RPMI7951 (cell line): ENCODE measurements at places on chromosomes 3 and 15. TPM values are rescaled to one million over a fixed set of nuclear protein-coding genes. Genes with fewer than 3 reads are reported as not detected.

GRCh38 chr3:60456180-60456579 lies 795.1 kb downstream of the FHIT start:
- no peak for DNase-seq

ALDH1L1 gene
- not detected in 2 replicates for total RNA-seq

TMEM108 gene
- total RNA-seq, result 0.12 and 0.39 TPM in 2 replicates

DNA sequence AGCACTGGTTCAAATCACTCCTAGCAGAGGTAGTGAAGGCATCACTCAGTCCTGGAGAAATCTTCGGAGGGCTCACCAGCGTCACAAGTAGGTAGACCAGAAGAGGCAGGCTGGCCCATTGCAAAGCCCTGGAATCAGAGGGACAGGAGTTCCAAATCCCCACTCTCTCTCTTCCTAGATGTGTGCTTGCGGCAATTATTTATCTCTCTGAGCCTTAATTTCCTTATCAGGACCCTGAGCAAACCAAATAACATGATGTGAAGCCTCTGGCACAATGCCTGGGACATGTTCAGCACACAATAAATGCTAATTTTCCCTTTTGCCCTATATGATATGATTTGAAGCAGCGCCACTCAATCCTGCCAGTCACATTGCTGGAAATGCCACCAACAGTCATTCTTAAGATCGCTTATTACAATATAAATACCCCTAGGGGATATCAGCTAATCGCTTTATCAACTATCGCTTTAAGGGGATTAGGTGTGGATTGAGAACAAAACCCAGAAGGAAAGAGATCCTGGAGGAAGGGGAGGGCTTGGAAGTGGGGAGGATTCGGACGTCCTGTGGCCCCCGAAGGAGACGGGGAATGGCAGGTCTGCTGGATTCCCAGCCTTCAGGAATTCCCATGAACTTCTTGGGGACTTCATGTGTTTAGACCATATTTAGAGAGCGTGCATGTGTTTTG lies 59.5 kb upstream of the TSEN2 start:
- DNase-seq, result no peak

OR5H15 gene
- not detected in 2 replicates for total RNA-seq

PPARG gene
- 7.8 and 8.1 TPM in 2 replicates for total RNA-seq

GRCh38 chr3:181610083-181610972 lies 101.4 kb upstream of the SOX2 start:
- no peak for DNase-seq

GRCh38 chr3:63470745-63471144 lies 181.7 kb upstream of the SNTN start:
- DNase-seq, result no peak

- no peak for DNase-seq
Observed at GRCh38 chr15:25846377-25846776, 16.8 kb downstream of the ATP10A start.

FXR1 gene
- 122 and 167 TPM in 2 replicates for total RNA-seq

DNA sequence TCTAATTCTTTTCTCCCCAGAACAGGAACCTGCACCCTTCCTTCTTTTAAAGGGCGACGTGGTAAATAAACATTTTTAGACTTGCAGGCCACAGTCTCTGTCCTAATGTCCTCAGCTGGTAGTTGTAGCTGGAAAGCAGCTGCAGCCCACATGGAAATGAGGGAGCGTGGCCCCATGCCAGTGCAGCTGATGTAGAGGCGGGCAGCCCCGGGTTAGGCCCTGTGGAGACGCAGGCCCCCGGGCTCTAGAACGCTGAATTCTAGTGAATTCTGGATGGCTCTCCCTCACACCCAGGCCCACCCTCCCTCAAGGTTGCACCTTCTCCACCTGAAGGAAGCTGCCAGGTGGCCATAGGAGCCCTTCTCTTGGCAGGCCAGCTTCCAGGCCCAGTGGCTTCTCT lies 52.3 kb downstream of the PGPEP1L start:
- DNase-seq, result no peak

DNA sequence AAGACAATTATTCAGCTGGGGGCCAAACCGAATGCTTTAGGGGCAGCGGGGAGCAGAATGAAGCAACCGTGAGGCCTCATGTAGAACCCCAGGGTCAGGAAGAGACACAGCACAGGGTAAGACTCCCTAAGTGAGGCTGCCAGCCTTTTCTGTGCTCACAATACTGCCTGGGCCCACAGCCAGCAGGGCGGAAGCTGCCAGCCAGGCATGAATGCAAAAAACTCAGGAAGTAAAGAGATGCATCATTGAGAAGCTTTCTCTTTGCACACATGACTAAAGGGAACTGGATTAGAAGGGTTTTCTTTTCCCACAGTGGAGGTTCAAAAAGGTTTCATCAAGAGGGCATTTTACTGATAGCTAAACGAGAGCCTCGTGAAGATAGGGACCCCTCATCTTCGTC lies 33.3 kb downstream of the CA12 start:
- DNase-seq, result peak; percentile 88

TRH gene
- not detected in 2 replicates for total RNA-seq
